Naive thymus-derived CD8-positive, alpha-beta T cell (primary cell): ENCODE measurements at places on chromosomes 1 and 21.

GRCh38 chr1:61116421-61116820 lies 34.1 kb downstream of the NFIA start:
- no peak for DNase-seq

GRCh38 chr1:33265780-33266605 lies 9.7 kb downstream of the ZNF362 start:
- no peak for DNase-seq

DNA sequence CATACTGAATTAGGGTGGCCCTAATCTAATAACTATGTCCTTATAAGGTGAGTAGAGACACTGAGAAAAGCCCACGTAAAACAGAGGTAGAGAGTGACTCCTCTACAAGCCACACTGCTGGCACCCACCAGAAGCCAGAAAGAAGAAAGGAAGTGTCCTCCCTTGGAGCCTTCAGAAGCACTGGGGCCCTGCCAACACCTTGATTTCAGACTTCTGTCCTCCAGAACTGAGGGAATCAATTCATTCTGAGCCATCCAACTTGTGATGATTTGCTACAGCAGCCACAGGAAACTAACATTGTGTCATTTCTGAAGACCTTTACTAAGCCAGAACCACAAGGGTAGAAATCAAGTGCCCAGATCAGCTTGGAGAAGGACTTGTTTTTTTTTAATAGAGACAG lies 15.0 kb downstream of the GNB1 start:
- no peak for DNase-seq

DNA sequence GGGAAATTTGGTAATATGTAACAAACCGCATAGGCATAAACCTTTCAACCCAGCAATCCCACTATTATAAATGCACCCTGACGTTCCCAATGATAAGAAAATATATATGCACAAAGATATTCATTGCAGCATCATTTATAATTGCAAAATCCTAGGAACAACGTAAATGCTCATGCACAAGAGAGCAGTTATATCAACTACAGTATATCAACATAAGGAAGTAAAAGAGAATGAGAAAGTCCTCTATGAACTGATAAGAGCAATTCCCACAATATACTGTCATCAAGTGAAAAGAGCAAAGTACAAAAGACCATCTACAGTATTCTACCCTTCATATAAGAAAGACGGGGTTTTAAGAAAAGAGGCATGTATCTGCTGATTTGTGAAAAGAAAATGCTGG lies 229.9 kb downstream of the SLC45A1 start:
- no peak for DNase-seq

GRCh38 chr1:159421821-159422220 lies 10.2 kb upstream of the OR10J4 start:
- no peak for DNase-seq

DNA sequence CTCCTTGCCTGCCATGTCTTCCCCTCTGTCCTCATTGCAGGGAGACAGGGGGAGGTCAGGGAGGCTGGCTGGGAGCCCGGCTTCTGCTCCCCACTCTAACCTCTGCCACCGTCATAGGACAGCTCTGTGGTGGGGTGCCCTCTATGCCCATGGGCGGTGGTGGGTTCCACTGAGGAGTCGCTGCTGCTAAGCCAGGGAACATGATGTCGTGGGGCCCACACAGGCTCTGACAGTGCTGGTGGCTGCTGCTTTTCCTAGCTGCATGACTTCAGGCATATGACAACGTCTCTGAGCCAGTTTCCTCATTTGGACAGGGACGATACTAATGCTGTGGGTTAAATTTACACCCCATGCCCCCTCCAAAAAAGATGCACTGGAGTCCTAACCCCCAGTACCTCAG lies 14.7 kb downstream of the KCNA10 start:
- no peak for DNase-seq

DNA sequence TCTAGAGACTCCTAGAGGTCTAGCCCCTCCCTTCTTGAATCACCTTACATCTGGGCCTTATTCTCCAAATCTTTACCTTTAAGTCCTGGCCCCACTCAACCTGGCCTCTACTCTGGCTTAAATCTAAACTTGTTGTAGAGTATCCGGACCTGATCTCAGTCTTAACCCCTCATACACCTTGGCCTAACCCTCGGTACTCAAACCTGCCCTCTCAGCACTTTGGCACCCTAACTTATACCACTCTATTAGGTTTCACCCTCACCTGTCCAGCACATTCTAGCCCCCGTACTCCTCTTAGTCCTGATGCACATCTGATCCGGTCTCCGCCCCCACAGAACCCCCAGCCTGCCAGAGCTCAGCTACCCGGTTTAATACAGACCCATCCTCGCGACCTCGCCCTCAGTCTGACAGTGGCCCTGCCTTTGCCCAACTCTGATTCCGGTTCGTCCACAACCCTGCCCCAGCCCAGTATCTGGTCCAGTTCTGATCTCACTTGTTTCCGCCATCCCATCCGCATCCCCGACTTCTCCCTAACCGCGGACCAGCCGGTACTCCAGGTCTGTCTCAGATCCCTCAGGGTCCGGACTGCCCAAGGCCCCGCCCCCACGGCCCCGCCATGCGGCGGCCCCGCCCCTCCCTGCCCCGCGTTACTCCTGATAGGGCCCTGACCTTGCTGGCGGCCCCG lies 1.5 kb downstream of the TRIM62 start:
- no peak for DNase-seq

GRCh38 chr1:67052741-67053534 lies 1.0 kb downstream of the SLC35D1 start:
- DNase-seq = peak; percentile 34

DNA sequence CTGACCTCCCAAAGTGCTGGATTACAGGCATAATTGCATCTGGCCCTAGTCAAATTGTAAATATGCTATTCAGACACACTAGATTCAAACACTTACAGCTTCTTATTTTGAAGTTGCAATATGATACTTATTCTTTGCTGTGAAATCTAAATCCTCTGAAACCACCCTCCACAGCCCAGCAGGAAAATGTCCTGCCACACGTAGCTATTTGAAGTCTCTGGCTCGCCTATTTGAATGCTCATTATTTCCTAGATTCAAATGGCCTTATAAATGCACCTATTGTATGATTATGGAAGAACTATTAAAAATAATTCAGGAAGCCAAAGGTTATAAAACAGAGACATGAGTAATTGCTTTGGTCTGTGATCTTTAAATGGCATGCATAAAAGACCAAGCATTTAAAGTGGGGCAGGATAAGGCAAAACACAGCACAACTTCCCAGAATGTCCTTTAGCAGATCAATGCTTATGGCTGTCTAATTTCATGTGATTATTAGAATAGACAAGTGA lies 26.6 kb upstream of the FBXO28 start:
- DNase-seq = no peak

GRCh38 chr1:208224192-208224713 lies 19.9 kb downstream of the PLXNA2 start:
- no peak for DNase-seq

GRCh38 chr1:175145899-175146528 lies 46.6 kb downstream of the KIAA0040 start:
- no peak for DNase-seq

DNA sequence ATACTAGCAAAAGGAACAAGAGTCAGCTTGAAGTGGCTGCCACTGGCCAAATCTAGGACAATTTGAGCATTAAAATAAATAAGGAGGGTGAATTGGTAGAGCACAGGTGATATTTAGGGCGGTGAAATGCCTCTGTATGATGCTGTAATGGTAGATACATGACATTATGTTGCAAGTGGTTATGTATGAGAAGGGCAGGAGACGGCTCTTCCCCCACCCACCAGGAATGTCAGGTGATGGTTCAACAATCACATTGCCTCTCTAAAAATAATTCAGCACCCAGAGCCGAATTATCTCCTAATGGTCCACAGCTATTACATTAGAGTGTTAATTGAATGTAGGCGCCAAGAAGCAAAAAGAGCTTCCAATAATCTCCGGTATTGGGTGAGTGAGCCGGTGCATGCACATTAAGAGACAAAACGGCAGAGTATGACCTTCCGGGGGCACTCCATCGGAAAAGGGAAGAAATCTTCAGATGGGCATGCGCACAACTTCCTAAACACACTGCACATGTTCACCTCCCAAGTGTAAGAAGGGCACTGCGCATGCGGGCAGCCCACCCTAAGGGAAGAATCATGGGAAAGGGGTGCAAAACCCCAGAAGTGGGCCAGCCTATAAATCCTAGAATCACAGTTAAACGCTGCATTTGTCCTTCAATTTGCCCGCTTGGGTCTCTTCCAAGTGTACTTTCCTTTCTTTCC lies 6.8 kb upstream of the IFNAR1 start:
- no peak for DNase-seq

DNA sequence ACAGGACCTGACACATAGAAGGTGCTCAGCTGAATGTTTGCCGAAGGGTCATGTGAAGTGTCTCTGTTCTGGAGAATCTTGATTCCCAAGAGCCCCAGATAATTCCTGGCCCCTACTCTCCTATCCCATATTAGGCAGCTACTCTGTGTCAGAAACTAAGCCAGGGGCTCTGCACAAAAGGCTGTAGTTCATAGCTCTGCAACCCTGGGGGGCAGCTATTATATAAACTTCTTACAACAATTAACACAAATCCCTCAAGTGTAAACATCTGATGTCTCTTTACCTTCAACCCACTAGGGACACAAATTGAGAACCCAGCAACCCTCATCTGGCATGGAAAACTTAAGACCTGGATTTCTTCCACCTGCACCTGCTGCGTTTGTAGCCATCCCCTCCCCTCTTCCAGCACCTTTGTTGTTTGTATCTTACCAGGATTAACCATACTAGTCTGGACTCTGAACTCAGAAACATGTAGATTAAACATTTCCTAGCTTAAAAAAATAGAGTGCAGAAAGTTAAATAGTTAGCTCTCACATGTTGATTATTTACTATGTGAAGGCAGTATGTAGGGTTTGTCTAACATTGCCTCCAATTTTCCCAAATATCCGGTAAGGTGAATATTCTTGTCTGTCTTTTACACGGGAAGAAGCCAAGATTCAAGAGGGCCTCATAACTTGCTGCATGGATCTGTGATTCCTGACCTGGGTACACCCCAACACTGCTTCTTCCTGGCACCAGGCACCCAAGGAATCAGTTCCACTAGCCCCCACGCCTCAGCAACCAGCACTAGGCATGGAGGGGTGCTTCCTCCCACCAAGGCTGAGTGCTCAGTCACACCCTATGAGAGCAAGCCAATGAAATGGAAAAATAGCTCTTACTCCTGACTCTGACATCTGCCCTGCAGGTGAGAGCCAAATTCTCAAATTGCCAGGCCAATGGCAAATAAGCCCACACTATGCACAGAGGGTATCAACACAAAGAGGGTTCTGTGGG lies 220.7 kb upstream of the HOOK1 start:
- DNase-seq = no peak
